ENCODE measurements at places on chromosomes 12 and 14. TPM values are rescaled to one million over a fixed set of nuclear protein-coding genes. Genes with fewer than 3 reads are reported as not detected.

FOXG1 gene
- total RNA-seq: not detected

COCH gene
- total RNA-seq: not detected

CARMIL3 gene
- total RNA-seq: not detected

- no peaks in the 10 kb centered on the region for H3K36me3 ChIP-seq
- peak; percentile 0 for DNase-seq
- no peaks in the 10 kb centered on the region for H3K4me1 ChIP-seq
- no peak overlapping the region for H3K4me3 ChIP-seq
Measured at GRCh38 chr14:39576736-39577135, 144.5 kb upstream of the FBXO33 start.

DNA sequence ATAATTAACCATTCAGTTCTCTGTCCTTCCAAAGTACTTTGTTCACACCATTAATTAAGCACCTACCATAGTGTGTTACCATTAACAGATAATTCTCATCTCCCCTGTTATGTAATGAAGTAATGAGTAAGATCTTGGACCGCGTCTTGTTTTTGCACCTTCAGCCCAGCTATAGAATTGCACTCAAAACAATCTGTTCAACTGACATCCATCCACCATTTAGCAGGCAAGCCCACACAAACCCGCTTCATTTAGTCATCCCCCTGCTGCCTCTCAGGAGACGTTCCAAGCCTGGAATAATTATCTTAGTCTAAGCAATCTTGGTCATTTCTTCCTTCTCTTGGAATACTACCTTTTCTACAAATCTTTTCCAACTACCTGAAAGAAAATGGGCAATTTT, 74.4 kb downstream of the DUSP16 start:
- no peak overlapping the region for H3K27ac ChIP-seq
- no peaks in the 10 kb centered on the region for H3K27me3 ChIP-seq
- no peaks in the 10 kb centered on the region for H3K36me3 ChIP-seq
- H3K4me1 ChIP-seq: no peaks in the 10 kb centered on the region
- no peak overlapping the region for H3K4me3 ChIP-seq

Data from GM23248 (cell line).